K562 (cell line): ENCODE measurements at places on chromosomes 2 and 18.
A peak's percentile ranks its signal among the peaks of the same experiment; 100 is the strongest.

DNA sequence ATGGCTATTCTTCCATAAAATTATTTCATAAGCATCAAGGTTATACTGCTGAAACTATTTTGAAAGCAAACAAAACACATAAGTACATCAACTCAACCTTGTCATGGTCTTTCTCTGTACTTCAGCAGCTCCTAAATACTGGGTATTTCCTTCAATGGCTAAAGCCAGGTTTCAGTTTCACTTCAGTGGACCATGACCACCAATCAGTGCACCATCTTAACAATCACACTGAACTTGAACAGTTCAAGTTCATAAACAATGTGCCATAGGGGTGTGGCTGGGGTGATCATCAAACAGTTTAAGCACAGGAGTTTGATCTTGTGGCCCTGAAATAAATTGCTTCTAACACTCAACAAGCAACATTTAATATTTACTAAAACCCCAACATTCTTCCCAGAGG, 124.1 kb upstream of the FIGN start:
- no peak for DNase-seq

- DNase-seq = no peak
Measured at GRCh38 chr2:138581909-138582308, 80.3 kb downstream of the SPOPL start.

GRCh38 chr2:226794751-226795171, 4.9 kb downstream of the IRS1 start:
- DNase-seq = no peak

DNA sequence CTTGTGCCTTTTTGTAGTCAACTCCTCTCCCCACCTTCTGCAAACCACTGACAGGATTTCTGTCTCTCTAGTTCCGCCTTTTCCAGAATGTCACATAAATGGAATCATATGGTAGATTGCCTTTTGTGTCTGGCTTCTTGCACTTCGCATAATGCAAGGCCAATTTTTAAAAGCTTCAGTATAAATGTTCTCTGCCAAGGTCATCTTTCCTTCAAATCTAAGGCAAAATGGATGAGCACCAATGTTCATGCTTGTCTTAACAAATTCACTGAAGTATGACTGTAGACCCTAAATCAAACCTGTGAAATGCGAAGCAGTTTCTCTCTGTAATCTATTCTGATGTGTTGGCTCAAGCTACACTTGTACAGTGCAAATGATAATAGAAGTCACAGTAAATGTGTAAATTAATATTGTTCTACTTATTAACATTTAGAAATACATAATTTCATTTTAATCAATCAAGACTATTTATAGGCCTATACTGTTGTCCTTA, 92.8 kb upstream of the GLS start:
- DNase-seq = no peak

DNA sequence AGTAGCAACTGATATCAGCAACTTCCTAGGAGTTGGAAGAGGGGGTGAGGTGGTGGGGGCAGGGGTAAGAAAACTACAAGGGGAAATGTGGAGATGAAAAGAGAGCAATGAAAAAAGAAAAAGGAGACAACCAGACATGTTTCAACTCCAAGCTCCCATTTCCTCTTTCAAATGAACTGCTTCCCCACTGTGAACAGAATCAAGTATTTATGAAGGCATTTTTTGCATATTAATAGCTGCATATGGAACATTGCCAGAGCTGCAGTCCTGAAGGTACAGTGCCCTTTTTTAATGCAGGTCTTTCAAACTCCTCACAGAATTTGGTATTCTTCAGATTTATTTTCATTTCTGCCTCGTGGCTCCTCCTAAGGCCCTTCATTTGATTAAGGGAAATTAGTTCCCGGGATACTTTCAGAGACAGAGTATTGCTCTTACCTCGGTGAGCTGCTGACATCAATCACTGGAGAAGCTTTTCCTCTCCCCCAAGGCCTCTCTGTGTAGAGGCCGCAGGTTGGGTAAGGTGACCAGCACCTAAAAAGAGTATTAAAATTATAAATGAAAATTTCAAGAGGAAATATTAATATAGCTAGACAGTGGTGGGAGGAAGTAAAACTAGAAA, 68.4 kb downstream of the KIAA2012 start:
- no peak for DNase-seq

GRCh38 chr18:29160170-29160569, 983.2 kb upstream of the CDH2 start:
- no peak for DNase-seq

- no peak for DNase-seq
Measured at GRCh38 chr2:173982182-173982714, 17.1 kb upstream of the SP3 start.

DNA sequence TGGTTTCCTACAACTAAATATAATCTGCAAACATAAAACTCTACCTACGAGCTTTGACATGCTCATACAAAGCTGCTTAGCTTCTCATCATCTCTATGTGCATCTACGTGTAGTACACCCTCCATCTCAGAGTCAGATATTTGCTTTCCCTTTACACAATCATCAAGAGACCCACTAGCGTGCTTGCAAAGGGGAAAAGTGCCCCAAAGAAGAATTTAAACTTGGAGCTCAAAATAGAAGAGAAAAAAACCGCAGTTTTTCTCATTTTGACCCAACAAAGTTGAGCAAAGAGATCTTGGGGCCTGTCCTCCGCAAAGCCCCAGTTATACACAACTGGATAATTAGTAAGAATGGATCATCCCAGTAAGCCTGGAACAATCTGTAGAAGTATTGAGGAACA, 104.1 kb downstream of the PAX3 start:
- DNase-seq = no peak

DNA sequence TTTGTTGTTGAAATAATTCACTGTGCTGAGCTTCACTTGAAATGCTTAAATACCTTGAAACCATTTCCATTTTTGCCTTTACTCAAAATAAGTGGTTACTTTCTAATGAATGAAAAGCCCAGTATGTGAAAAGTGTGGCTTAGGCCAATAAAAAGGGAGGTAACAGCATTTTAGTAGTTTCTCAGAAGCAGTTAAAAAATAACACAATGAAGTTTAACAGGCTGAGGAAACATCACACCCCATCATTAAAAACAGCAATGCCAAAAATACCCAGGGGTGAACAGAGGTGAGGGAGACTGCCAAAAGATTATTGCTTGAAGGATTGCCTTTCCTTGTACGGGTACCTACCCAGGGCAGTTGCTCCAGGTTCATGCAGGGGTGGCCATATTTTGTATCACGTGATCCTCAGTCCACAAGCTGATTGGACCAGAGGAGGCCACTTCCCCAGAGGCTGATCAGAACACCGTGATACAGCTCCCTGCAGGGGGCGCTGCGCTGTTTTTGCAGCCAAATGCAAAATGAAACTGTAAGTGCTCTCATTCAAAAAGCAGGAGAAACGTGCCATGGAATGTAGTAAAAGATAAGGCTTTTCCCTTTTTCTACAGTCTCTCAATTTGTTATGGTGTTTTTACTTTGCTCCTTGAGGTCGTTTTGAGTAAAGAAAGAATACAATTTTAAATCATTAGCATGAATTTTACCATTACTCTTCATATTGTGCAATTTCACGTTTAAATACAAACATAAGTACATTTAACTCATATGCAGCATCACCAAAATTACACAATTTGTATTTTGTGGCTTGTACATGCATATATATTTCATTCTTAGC, 70.2 kb upstream of the SH3BP4 start:
- DNase-seq = peak; percentile 97

DNA sequence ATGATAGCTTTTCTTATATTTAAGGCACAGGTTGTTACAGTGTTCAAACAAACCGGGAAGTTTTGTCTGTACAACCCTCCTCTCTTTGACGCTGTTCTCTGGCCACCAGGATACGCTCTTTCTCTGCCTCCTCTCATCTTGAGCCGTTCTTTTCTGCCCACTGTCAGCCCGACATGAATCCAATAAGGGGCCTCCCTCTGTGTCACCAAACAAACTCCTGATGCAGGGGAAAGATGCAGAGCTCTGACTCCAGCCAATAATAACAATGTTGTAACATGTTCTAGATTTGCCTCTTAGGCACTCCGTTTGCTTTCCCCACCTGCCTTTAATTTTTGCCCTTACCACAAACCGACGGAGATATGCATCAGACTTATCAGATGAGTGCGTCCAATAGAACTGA, 449.3 kb downstream of the SLC4A3 start:
- DNase-seq = no peak

GRCh38 chr2:47521666-47522285, 118.8 kb downstream of the MSH2 start:
- DNase-seq = no peak

DNA sequence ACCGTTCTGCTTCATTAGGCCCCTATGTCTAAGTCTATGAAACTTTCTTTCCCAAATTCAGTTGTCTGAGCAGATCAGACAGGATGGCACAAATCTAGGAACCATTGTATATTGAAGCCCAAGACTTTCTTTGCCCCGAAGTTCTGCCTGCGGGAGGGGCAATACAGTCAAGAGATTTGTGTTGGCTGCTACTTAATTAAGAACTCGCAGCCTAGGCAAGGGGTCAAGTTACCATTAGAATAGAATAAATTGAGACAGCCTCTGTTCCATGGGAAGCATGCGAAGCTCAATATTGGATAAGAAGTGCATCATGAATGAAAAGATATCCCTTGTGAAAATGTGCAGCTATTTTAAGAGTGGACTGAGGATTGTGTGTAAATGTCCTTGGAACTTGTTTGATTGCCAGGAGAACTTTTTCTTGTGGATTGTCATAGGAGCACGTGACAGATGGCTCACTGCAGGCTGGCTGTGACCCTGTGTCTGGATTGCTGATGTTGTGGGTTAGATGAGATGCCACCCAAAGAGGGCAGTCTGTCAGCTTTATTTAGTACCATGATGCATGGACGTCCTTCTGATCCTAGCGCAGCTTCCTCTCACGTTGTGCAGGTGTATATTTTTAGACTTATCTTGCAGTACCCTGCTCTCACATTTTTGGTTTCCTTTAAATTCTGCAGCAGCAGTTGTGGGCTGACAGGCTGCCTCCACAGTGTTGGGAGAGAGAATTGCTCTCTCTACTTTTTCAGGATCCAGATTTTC, 30.9 kb downstream of the HAUS1 start:
- DNase-seq = no peak

- no peak for DNase-seq
Measured at GRCh38 chr2:68926796-68927195, 25.9 kb downstream of the GKN2 start.
